ENCODE measurements at places on chromosomes 7 and 10.

DNA sequence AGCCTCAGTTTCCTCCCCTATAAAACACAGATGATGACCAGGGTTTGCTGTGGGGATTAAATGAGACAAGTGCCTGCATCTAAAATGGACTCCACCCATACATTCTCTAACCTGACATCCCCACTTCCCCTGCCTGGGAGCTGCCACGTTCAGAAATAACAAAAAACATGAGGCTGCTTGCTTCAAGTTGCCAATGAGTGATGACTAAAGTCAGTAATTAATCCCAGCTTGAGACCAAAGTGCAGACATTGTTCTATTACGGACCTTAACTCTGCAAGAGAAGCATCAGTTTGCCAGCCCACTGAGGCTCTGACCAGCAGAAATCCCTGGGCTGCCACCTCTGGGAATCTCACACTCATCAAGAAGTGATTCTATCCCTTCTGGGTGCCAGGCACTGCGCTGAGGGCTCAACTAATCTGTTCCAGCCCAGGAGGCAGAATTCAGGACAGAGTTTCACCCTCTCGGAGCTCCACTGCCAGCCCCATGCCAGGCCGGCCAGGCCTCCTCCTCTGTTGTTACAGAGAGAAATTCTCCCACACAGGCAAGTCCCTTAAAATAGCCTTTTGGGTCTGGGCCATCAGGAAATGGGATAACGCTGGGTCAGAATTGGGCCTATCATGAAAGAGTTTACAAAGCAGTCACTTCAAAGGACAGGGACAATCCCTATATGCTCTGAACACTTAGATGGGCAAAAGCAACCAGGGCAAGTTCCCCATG, 11.4 kb downstream of the SH3PXD2A start:
- no peak for DNase-seq

GRCh38 chr10:10644676-10645385, 372.8 kb upstream of the CELF2 start:
- no peak for DNase-seq

DNA sequence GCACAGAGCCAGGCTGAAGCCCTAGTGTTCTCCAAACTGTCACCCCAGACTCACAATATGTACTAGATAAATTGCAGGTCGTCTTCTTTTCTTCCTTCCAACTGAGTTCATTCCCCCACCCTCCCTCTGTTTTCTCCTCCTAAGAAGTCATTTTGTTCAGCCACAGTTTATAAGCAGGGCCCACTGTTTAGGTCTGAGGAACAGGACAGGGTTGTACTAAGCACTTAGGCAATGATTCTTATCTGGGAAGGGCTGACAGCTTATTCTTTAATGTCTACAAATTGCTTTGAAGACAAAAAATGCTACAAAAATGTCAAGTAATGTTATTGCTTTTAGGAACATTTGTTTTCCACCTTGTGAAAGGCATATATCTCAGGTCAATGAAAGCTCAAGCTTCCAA, 59.1 kb downstream of the CDC123 start:
- no peak for DNase-seq

GRCh38 chr10:16384021-16384420, 52.8 kb upstream of the PTER start:
- DNase-seq = no peak

GRCh38 chr10:75449382-75450074, 18.1 kb downstream of the LRMDA start:
- no peak for DNase-seq

- no peak for DNase-seq
Observed at GRCh38 chr7:141190495-141190894, 116.6 kb downstream of the TMEM178B start.

All from stimulated activated naive CD8-positive, alpha-beta T cell treated with anti-CD3 and anti-CD28 coated beads, Interleukin-15, amount 100 ng/mL, for 72 hours (primary cell).